ENCODE measurements at places on chromosomes 3 and 15. TPM values are rescaled to one million over a fixed set of nuclear protein-coding genes. Genes with fewer than 3 reads are reported as not detected.

HES1 gene
- 20.2 TPM for total RNA-seq

GP5 gene
- total RNA-seq, result not detected

EFCC1 gene
- not detected for total RNA-seq

CEP63 gene
- total RNA-seq, result 78.7 TPM

SPG11 gene
- total RNA-seq, result 123 TPM

AMT gene
- total RNA-seq, result 2.4 TPM

SPATA12 gene
- 3.9 TPM for total RNA-seq

GRK7 gene
- total RNA-seq, result not detected

TRH gene
- total RNA-seq, result not detected

VWA5B2 gene
- not detected for total RNA-seq

DNA sequence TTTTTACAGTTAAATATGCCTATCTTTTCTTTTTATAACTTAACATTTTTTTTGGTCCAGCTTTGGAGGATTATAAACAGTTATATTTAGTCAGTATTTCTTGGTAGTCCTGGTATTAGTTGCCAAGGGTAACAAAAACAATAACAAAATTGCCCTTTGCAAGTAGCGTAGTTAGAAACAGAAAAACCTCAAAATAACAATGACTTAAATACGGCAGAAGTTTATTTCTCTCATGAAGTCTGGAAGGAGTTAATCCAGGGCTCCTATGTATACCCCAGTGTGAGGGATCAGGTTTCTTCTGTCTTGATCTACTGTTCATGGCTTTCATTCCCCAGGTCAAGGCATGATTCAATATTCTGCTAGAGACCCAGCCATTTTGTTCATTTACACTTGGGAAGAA, 14.1 kb upstream of the MYH15 start:
- DNase-seq, result no peak
- no peak overlapping the region for H3K4me3 ChIP-seq
- H3K4me1 ChIP-seq, result no peaks in the 10 kb centered on the region
- no peaks in the 10 kb centered on the region for H3K36me3 ChIP-seq
- H3K27me3 ChIP-seq, result no peaks in the 10 kb centered on the region

- DNase-seq, result no peak
- H3K4me3 ChIP-seq, result no peak overlapping the region
- H3K27ac ChIP-seq, result no peak overlapping the region
- no peaks in the 10 kb centered on the region for H3K27me3 ChIP-seq
- H3K4me1 ChIP-seq, result no peaks in the 10 kb centered on the region
These were observed 373.7 kb upstream of the NECTIN3 start for GRCh38 chr3:110697961-110698360.

GRCh38 chr15:68197170-68197492, 8.0 kb downstream of the CALML4 start:
- H3K4me3 ChIP-seq, result no peak overlapping the region
- no peak for DNase-seq
- no peaks in the 10 kb centered on the region for H3K4me1 ChIP-seq
- H3K27ac ChIP-seq, result no peak overlapping the region
- H3K36me3 ChIP-seq, result peaks cover 14% of the 10 kb centered on the region

- H3K27ac ChIP-seq, result no peak overlapping the region
- no peak for DNase-seq
- H3K36me3 ChIP-seq, result peaks cover 53% of the 10 kb centered on the region
- H3K4me1 ChIP-seq, result no peaks in the 10 kb centered on the region
These were observed 96.9 kb downstream of the RFX7 start for GRCh38 chr15:56146756-56147155.

DNA sequence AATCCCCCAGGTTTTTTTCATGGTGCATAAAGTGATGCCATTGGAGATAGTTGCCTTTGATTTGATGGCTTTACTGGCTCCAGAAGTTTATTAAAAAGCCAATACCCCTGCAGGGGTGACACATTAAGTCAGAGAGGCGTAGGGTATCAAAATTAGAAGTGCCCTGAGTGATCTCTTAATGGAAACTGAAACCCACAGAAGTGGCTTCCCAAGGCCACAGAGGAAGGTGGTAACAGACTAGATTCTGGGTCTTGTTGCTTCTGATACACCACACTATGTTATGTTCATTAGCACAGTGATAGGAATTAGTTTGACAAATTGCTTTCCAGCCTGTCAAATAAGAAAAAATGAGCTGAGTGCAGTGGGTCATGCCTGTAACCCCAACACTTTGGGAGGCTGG, 112.3 kb downstream of the IQCH start:
- no peak overlapping the region for H3K27ac ChIP-seq
- H3K36me3 ChIP-seq, result no peaks in the 10 kb centered on the region
- no peak for DNase-seq
- H3K4me1 ChIP-seq, result no peaks in the 10 kb centered on the region

DNA sequence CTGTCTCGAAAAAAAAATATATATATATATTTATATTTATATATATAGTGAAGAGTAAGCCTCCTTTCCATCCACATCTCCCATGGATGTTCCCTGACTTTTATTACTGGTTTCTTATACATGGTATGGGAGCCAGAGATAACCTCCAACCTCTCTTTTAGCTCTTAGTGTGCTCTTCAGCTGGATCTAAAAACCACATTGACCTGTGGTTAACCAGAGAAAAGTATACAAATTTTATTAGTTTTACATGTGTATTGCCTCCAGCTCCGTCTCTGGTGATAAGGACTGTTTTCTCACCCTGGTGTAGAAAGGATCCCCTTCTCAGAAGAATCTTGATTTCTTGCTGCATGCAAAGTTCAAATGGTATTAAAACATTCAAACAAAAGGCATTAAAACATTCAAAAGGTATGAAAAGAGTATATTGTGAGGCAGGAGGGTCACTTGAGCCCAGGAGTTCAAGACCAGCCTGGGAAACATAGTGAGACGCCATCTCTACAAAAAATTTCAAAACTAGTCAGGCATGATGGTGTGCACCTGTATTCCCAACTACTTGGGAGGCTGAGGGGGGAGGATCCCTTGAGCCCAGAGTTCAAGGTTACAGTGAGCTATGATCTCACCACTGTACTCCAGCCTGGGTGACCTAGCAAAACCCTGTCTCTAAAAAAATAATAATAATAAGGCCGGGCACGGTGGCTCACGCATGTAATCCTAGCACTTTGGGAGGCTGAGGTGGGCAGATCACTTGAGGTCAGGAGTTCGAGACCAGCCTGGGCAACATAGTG, 13.5 kb upstream of the TTBK2 start:
- no peak for DNase-seq
- H3K27me3 ChIP-seq, result no peaks in the 10 kb centered on the region
- no peaks in the 10 kb centered on the region for H3K4me1 ChIP-seq
- H3K27ac ChIP-seq, result no peak overlapping the region
- no peaks in the 10 kb centered on the region for H3K36me3 ChIP-seq

Measured in Karpas-422 (cell line).